ENCODE measurements at places on chromosomes 11 and 22.

DNA sequence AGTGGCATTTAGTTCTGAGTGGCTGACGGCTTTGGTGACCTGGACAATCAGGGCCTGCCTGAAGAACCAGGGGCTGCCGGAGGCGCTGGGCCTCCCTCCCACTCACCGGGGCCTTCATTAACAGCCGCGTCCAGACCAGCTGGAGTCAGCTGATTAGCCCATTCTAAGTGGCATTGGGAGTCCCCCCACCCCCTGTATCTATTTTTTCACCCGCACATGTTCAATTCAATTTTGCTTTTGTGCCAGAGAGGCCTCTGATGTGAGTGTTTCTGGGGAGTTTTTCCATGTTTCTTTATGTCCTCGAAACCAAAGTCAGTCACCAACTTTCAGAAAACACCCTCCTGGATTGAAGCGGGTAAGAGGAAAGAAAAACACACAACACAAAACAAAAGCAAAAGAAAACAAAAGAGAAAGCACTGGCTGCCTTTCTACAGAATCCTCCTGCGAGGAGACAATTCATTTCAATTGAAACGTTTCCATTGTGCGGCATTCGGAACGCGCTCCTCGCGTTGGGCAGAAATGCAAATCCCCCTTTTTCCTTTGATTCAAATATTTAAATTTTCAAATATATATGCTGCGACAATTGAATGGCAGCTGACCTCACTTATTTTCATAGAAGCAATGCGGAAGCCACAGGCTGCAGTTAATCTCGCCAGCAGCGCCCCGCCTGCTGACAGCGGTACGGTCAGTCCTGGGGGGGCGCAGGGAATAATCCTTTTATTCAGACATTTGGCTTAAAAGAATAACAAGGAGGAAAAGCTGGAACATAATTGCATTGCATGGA lies 17.7 kb downstream of the CDKN1C start:
- no peak for DNase-seq

DNA sequence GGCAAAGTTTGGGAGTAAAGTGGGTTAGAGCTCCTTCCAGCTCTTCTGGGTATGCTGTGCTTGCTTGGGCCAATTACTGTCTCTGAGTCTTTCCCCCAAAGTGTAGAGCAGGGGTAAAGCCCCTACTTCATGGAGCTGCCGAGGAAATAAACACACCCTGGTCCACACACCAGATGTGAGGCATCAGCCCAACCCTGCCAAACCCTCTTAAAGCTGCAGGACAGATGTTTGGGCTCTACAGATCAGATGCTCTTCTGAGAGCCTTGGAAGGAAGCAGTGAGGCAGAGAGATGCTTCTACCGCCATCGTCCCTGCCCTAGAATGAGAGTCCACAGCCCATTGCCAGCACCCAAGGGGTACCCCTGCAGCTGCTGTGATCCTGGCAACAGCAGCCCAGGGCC lies 64.7 kb downstream of the ELFN2 start:
- DNase-seq = no peak

- DNase-seq = no peak
Measured at GRCh38 chr22:19524170-19525115, at the start of gene CLDN5. CLDN5 (minus strand) TSS chr22:19524410; CDS start chr22:19524255, 155 bp downstream.

DNA sequence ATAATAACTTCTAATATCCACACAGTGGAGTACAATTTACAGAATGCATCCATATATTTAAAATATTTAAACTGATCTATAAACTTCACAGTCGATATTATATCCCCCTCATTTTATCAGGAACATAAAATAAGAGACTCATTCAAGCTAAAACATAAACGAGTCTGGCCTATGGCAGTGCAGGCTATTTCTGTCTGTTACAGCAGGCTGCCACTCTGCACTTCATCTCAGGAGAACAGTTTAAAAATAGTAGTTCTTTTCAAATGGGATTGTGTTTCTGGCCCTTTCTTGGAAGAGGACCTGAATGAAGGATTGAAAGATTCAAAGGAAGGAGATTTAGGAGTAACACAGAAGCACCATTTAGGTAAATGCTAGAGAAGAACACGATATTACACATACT lies 915.7 kb downstream of the NTM start:
- no peak for DNase-seq

- no peak for DNase-seq
Measured at GRCh38 chr11:111148953-111149352, 96.6 kb upstream of the POU2AF2 start.

GRCh38 chr11:80007616-80008015 lies 566.8 kb upstream of the TENM4 start:
- no peak for DNase-seq

DNA sequence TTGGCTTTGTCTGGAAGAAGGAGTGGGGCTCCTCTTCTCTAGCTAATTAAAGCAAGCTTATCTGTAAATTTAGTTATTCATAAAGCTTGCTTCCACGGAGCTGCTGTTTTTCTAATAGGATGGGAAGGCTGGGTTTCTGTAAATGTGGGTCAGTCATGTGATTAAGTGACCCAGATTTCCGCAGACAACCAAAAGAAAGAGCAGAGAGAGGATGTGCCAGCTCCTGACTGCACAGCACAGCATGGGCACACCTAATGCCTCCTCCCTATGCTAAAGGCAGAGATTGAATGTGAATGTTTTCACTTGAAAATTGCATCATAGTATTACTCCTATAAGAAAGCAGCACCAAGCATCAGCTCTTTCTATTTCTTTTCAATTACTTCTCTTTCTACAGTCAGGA lies 160.2 kb downstream of the FAT3 start:
- no peak for DNase-seq

GRCh38 chr11:61598374-61598773 lies 17.5 kb upstream of the SYT7 start:
- DNase-seq = no peak

Measured in activated naive CD4-positive, alpha-beta T cell treated with anti-CD3 and anti-CD28 coated beads, Interleukin-2, amount 50 U/mL, for 16 hours (primary cell).